Left kidney (tissue), 8 donors: ENCODE measurements at places on chromosomes 7 and 10.
A peak's percentile ranks its signal among the peaks of the same experiment; 100 is the strongest.

- peak; percentile 53 for DNase-seq
These were observed 13.6 kb downstream of the MICU1 start for GRCh38 chr10:72612203-72612826.

DNA sequence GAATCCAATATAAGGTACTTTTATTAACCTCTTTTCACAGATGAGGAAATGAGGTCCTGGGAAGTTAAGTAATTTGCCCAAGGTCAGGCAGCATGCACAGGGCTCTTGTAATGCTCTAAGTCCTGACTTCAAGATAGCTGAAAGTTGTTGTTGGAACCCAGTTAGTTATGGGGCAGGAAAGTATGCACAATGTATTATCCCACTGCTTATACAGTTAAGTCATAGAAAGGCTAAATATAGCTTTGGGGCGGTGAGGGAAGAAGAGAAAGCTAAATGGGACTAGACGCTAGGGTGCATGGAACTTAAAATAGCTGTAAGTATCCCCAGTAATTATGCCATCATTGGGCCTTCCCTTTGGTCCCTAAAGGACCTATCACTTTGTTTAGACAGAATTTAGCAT lies 9.2 kb downstream of the GLCCI1 start:
- no peak for DNase-seq

GRCh38 chr10:43627942-43628341 lies 20.7 kb downstream of the ZNF32 start:
- no peak for DNase-seq

GRCh38 chr10:80493522-80494051 lies 39.5 kb downstream of the TSPAN14 start:
- DNase-seq: no peak

GRCh38 chr10:121127151-121127906 lies 276.2 kb downstream of the WDR11 start:
- no peak for DNase-seq

DNA sequence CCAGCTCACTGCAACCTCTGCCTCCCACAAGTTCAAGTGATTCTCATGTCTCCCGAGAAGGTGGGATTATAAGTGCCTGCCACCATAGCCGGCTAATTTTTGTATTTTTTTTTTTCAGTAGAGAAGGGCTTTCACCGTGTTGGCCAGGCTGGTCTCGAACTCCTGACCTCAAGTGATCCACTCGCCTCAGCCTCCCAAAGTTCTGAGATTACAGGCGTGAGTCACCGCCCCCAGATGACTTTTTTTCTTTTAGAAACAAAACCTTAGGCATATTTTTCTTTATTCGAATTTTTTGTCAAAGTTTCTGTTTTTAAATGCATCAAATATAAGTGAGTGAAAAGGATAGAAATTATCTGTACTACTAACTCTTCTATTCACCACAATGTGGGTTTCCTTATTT lies 113.1 kb downstream of the LRRC4 start:
- no peak for DNase-seq

GRCh38 chr10:53009961-53010907 lies 237.7 kb upstream of the MBL2 start:
- DNase-seq: no peak

DNA sequence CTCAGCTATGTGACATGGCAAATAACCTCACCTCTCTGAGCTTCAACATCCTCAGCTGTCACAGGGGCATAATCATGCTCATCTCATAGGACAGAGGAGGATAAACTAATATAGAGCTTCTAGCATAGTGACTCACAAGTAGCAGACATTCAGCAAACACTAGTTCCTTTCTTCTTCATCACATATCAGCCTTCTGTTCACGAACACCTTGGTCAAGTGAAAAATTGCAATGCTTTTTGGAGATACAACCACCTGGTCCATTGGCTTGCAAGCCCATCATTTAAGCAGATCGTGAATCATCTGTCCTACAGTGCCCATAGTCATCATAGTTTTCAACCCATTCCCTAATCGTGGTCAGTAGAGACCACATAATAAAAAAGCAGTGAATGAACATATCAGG lies 277.9 kb upstream of the YAE1 start:
- no peak for DNase-seq

GRCh38 chr7:28542410-28542809 lies 130.1 kb downstream of the CREB5 start:
- no peak for DNase-seq

DNA sequence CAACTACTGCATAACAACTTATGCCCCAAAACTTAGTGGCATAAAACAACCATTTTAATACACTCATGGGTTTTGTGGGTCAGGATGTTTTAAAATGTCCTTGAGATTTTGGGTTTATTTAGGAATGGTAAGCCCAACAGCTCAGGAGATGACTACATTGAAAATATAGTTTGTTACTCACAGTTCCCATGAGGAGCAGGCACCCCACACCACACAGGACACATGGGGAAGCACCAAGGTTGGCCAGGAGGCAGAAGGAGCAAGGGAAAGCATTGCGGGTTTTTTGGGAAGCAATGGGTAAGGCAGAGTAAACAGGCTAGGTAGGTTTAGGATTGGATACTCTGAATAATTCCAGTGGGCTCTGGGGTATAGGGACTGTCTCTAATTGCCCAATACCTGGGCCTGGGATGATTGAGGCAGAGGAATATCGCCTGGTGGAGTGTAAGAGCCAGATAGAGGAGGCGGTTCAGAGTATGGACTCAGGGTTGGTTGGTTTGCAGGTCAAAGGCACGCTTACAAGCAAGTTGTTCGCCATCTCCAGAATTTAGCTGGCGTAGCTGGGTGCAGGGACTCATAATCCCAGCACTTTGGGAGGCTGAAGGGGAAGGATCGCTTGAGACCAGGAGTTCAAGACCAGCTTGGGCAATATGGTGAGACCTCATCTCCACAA lies 10.0 kb upstream of the MARVELD1 start:
- DNase-seq: no peak

DNA sequence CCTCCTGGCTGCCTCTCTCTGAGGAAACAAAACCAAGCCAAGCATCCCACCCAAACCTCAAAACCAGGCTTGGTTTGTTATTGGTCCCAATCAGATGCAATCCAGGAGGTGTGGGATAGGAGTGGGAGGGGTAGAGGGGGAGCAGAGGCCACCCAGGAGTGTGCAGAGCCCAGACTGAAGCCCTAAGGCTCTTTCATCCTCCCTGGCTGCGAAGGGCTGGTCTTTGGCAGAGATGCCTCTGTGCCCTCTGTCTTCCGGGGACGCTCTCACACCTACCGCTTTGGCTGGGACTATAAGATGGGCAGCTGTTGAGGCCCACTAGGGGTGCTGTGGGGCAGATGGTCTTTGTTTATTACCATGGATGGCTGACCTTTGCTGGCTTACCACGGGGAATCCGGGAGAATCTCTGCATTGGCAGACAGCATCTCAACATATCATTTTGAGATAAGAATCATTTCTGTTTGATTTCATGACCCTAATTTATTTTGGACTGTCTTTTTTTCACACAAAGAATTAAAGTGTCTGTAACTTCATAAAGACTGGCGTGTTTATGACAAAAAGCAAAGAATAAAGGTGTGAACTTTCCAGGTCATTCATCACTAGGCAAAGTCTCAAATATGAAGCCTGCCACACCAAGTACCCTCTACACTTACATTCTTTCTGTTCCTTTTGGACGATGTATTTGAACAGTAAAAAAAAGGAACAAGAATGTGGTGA lies 6.5 kb upstream of the DENND2A start:
- peak; percentile 58 for DNase-seq

- DNase-seq: no peak
These were observed 59.7 kb downstream of the NRBF2 start for GRCh38 chr10:63192826-63193225.

DNA sequence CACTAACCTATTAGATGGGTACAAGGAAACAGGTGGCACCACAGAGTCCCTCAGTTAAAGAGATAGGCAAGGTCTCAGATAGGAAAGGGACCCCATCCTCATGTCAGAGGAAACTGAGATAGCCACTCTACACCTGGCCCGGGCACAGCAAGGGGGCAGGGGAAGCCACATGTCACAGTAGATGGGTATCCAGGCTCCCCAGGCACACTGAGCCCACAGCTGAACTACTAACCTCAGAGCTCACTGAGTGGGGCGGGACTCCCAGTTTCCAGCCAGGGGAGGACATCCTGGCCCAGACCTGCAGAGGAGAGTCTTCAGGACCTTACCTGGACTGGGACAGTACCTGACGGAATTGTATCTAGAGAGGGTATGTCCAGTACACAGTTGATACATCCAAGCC lies 3.7 kb upstream of the CDHR1 start:
- no peak for DNase-seq

DNA sequence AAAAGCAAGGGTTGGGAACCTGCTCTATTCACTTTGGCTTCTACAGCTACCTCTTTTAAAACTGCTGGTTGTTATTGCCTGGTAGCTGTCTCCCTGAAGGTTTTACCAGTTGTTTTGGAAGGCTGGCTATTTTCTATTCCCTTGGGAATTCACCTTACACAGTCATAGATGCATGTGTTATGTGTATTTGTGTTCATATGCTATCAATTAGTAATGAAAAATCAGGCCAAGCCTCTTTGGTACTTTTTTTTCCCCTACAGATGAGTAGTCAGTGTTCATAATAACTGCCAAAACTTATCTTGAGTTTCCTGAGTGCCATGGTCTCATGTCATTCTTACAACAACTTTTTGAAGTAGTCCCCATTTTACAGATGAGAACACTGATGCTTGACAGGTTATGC lies 738.0 kb upstream of the GALNT17 start:
- no peak for DNase-seq

DNA sequence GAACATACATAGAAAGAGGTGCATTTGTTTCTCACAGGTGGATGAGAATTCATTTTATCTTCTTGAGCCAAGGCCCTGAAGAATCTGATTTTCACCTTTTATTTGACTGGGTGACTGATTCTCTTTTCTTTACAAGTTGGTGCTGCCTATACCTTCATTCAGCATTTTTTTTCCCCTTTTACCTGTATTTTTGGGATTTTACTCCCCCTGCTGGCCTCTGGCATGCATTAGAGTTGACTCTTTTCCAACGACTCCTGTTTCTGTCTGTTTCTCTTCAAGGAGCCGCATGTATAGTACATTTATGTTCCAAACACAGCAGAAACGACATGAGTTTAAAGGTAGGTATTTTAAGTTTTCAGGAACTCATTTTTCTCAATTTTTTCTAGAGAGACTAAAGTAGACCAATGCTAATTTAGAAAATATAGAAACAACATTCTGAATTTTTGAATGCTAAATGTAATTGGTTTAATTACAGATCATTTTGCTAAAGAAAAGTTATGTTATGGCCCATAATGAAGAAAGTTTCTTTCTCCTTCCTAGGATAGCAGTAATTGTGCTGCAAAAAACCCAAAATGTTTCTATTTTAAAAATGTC lies 149.8 kb upstream of the HDAC9 start:
- DNase-seq: peak; percentile 76

DNA sequence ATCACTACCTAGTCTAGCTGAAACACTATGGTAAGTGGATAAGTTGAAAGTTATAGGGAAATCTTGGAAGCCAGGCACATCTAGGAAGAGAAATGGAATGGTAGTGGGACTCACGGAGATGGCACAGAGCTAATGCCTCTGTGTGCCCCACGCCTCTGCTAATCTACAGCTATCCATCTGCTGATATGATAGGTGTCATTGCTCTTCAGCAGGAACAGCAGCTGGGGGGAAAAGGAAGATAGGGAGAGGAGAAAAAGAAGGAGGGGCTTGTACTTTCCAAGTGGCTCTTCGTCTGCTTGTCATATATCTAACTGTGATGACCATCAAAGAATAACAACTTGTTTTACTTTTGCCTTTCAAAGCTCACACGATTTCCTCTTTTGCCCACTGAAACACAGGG lies 1199.1 kb upstream of the SORCS1 start:
- no peak for DNase-seq

GRCh38 chr10:24849051-24849450 lies 103.4 kb downstream of the PRTFDC1 start:
- no peak for DNase-seq

GRCh38 chr7:101201695-101202602 lies 1.1 kb upstream of the MOGAT3 start:
- no peak for DNase-seq

GRCh38 chr7:200704-201103 lies 8.3 kb downstream of the FAM20C start:
- DNase-seq: no peak

DNA sequence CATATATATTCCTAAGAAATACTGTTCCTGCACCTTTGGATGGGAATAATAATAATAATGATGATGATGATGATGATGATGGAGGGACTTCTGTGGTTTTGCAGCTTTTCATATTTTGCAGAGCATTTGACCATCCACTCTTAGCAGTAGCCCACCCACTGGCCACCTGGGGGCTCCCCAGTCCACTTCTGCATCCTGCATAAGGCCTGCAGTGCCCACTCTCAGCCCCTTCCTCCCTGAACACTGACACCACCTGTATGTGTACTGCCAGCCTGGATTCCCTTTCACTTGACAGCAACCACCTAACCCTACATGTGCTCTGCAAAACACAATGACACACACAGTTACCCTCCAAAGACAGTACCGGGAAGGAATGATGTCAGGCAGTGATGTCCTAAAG lies 131.4 kb downstream of the ADAM12 start:
- no peak for DNase-seq

DNA sequence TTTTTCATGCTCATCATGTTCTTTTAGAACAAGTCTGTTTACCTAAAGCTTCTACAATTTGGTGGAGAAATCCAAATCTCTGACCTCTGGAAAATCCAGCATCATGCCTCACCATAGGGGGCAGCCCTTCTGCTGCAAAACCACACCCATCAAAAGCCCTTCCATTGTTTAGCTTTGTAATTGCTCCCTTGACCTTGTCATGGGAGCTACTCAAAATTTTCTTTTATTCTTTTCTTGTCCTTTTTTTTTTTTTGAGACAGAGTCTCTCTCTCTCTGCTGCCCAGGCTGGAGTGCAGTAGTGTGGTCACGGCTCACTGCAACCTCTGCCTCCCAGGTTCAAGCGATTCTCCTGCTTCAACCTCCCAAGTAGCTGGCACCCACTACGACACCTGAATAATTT lies 234.4 kb downstream of the NEBL start:
- DNase-seq: no peak

DNA sequence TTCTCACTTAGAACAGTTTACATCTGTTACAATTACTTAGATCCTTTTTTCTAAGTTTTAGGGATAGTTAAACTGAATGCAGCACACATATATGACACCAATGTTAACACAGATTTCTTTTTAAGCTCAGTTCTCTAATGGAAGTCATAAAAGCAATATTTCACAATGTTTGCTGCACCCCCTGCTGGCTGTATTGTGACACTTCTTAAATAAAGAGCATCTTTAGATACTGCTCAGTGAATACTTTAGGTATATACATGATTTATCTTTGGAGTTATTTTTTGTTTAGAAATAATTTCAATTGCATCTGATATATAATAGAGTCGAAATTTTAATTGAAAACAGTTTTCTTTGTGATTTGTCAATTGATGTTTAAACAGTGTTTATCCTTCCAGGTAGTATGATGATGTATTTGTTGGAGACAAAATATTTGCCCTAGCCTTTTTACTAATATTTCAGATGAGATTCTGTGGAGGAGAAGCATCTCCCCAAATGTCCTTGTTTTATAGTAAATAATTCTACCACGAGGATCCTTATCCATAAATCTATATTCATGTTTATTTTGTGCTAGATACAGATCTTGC lies 174.4 kb downstream of the ST7 start:
- peak; percentile 55 for DNase-seq
